ENCODE measurements at places on chromosomes 1 and 21. TPM values are rescaled to one million over a fixed set of nuclear protein-coding genes. Genes with fewer than 3 reads are reported as not detected.

DNA sequence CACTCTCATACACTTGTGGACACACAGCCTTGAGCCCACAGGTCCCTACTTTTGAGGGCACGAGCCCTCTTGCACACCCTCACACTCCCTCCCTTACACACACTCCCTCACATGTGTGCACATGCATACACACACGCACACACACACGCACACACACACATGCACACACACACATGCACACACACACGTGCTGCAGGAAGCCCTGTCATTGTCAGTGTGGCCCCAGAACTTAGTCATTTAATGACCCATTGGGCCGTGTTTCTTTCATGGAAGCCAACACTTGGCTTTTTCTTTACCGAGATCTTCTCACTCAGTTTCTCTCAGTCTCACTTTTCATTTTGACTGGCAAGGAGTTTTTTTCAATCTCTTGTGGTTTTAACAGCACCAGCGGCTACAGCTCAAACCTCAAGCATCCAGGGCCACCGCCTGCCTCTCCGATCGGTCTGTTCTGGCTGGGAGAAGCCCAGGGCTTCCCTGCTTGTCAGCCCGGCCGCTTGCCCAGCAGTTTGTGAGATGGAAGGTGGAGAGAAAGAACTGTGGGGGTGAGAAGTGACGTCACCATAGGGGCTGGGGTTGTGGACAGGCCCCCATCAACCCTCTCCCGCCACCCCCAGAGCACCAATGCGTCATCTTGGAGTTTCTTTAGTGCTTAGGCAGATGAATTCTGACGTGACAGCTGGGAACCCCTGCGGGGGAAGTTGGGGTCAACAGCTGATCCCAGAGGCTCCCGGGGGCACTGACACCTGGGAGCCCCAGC is 15.8 kb upstream of the TNFRSF8 start:
- DNase-seq, result no peak

The RHD gene
- total RNA-seq, result not detected

DNA sequence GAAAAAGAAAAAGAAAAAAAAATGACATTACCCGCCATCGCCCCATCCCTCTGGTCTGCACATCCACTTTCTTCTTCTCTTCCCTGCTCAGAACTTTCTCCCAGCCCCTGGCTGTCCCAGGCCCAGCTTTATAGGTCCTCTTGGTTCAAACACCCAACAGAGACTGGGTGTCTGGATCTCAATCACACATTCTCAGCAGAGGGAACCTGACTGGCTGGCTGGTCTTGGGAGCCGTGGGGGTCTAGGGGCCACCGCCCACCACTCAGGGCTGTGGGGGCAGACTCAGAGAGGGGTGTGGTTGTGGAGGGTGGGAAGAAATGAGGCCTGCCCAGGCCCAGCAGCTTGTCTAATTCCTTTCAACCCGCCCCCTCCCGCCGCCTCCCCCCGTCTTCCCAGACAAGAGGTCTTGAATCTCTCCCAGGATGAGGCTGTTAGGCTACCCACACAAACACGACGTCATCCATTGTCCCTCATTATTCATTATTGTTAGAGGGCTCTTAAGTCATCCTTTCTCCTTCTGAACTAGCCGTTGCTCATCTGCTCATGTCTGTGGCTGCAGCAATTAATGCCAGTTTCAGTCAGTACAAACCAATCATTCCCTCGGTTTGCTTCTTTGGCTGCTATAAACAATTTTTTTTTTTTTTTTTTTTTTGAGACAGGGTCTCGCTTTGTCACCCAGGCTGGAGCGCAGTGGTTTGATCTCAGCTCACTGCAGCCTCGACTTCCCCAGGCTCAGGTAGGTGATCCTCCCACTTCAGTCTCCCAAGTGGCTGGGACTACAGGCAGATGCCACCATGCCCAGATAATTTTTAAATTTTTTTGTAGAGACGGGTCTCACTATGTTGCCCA is 40.6 kb upstream of the CLIC4 start:
- DNase-seq, result no peak

DNA sequence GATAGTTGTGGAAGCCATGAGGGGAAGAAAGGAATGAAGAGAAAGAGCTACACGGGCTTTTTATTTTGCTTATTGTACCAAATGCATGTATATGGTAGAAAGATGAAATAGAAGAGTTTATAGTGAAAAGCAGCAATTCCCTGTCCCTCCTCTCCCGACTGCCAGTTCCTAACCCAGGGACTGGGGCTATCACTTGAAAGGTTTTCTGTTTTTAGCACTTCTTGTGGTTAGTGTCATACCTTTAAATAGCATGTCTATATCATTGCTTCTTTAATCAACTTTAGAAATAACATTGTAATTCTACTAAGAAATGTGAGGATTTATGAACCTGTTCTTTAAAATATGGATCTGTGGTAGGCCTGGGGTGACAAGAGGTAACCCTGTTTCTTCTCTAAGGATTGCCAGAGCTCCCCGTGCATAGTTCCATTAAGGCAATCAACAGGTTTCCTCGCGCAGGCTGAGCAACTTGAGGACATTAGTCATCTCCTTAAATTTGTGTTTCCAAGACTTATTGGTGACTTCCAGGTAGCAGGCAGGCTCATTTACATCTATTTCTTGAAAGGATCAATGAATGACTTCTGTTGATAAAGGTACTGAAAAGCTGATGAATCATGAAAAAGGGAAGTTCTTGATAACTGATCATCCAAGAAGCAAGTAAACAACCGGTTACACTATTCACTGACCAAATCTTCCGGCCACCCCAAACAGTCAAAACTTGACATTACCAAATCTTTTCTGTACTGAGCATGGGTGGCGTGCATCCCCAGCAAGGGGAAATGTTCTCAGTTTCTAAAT is 37.8 kb upstream of the S1PR1 start:
- DNase-seq, result no peak

The MYOG gene
- not detected for total RNA-seq

DNA sequence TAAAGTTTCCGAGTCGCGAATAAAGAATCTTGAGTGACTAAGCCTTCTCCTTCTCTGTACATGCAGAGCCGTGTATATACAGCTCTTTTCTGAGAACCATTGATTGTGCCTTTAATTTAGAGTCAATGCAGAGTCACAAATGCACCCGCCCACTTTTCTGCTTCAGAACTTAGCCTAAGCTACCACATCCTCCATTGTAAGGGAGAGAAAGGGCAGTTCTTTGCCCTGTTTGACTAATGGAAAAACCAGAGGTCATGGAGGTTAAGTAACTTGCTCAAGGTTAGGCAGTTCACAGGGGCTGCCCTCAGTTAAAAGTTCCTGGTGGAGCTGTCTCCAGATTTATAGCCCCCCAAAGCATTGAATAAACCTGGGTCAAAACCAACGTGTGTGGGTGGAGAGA is 139.6 kb downstream of the TOMM20 start:
- no peak for DNase-seq

- no peak for DNase-seq
Observed at GRCh38 chr1:29271724-29272123, 35.4 kb downstream of the PTPRU start.

DNA sequence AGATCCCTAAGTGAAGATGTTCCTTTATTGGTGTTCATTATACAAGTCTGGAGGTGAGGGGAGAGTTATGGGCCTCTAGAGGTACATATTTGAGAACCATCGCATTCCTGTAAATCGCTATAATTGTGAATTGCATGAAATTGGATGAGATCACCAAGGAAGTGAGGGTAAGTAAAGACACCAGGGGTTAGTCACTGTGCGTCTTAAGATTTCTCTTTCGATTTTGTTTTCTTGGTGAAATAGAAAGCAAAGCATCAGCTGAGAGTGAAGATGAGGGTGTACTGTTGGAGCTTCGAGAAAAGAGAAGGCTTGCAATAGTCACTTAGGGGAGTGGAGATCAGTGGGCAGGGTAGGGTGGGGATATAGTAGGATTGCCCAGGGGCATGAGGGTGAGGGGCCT is 82.1 kb downstream of the RAVER2 start:
- no peak for DNase-seq

- no peak for DNase-seq
Observed at GRCh38 chr1:205444300-205444930, 11.4 kb downstream of the BLACAT1 start.

DNA sequence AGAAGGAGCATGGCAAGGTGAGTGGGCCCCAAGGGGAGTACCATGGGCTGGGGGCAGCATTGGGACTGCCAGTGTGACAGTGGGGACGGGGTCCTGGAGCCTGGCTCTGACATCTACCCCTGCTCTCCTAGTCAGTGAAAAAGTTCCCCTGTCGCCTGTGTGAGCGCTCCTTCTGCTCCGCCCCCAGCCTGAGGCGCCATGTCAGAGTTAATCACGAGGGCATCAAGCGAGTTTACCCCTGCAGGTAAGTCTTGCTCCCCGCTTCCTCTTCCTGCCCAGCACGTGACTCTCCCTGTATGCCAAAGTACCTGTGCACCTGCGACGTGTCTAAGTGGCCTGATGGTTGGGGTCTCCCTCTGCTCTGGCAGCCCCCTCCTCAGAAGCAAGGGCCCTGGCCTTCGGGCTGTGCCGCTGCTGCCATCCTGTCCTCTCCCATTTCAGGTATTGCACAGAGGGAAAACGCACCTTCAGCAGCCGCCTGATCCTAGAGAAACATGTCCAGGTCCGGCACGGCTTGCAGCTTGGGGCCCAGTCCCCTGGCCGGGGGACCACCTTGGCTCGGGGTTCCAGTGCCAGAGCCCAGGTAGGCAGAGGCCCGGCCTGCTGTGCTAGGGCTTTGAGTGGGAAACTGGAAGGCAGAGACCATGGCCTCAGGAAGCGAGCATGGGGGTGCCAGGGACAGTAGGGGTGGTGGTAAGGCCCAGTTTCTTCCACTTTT is 8.1 kb downstream of the ZNF687 start:
- peak; percentile 27 for DNase-seq

- DNase-seq, result no peak
Observed at GRCh38 chr1:5341471-5341870, 650.8 kb downstream of the NPHP4 start.

GRCh38 chr21:34642211-34643075 is 26.4 kb upstream of the CLIC6 start:
- DNase-seq, result no peak

DNA sequence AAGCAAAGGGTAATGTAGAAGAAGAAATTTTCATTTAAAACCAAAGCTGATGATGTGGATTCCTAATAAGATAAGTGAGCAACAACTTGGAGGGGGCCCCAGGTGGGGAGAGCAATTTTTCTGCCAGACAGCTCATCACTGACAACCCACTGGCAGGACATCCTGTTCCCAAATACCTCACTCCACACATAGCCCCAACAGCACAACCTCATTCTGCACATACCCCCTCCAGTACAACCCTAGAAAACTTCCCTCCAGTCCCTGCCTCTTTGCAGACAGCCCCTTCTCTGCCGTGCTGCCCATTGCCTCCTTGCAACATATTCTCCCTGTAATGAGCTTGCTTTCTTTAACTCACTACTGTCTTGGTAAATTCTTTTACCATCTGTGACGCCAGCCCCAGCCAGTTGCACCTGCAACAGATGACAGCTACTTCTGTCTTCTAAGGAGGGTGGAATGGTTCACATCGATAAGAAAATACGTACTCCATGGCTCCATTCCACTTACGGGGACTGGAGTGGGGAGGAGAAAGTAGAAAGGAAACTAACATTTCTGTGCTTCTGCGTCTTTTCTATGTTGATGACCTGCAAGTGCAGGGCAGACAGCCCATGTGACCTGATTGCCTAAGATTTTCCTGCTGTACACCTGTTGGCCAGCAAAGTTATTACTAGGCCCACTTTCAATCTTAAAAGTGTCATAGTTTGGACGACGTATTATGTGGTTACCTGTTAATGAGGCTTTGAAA is 14.7 kb downstream of the RHEX start:
- DNase-seq, result no peak

DNA sequence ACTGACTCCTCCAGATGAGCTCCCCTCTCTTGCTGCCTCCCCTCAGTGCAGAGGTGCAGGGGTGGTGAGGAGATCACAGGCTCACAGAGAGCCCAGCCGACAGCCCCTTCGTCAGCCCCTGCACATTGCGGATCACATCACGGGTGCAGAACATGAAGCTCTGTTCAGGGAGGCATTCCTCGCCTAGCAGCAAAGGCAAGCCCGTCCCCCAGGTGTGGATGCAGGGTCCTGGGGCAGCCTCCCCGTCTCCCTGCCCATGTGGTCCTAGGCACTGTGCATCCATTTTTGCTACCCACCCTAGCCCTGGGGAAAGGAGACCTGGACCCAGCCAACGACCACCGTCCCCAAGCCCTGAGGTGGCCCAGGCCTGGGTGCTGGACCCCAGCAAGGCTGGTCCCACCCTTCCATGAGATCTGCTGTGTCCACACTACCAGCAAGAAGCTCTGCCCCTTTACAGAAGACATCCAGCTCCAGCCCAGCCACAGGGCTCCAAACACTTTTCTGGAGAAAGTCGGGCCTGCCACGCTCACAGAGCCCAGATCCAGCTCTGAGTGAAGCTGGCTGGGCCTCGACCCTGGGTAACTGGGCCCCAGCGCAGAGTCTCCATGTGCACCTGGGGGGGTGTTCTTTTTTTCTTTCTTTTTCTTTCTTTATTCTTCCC is 248.7 kb downstream of the NPHP4 start:
- DNase-seq, result no peak

The MOV10 gene
- total RNA-seq, result 80.6 TPM

- no peak for DNase-seq
Observed at GRCh38 chr1:221916176-221916575, 174.3 kb upstream of the DUSP10 start.

- peak; percentile 73 for DNase-seq
Observed at GRCh38 chr1:150364231-150365003, 470 bp downstream of the RPRD2 start.

DNA sequence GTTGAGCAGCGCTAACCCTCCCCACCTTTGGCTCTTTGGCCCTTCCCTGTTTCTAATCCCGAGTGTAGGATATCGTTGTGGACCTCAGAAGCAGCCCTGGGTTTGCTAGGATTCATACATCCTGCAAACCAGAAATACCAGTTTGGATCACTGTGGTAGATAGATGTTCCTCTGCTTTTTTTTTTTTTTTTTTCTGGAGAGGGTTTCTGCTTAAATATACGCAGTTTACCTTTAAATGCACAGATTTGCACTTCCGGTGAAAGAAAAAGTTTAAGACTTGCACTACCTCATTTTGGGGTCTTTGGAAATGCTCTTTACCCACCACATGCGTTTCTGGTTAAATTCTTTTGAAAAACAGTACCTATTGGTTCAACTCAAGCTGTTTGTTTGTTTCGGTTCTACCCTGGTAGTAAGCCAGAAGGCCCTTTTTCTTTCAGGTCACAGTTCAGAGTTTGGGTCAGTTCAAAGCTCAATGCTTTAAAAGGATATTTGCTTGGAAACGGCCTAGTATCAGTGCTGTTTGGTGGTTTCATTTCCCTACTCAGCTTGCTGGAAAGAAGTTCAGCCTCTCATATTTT is 908 bp downstream of the DDI2 start:
- DNase-seq, result no peak

The CRYAA gene
- total RNA-seq, result not detected

Measured in CD4-positive, alpha-beta T cell (primary cell).